ENCODE measurements at places on chromosomes 3 and 15.

DNA sequence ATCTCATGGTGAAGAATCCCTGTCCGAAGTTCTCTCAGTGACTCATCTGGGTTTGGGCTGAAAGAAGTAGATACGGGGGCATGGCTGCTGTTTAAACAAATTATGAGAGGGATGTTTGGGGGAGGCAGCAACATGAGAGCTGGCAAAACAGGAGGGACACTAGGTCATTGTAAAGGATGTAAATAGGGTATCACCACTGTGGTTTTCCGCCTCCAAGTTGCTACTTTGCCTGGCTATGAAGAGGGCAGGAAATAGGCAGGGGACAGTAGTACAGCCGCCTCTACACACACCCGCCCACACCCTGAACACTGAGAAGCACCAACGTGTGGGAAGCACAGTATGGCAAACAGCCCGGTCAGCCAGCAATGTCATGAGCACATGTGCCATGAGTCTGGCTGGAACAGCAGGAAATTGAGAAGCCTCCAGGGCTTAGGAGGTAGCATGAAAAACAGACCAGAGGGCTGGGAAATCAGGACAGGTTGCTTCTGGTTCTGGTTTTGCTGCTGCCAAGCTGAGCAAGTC, 17.1 kb downstream of the HEXA start:
- no peak for DNase-seq

DNA sequence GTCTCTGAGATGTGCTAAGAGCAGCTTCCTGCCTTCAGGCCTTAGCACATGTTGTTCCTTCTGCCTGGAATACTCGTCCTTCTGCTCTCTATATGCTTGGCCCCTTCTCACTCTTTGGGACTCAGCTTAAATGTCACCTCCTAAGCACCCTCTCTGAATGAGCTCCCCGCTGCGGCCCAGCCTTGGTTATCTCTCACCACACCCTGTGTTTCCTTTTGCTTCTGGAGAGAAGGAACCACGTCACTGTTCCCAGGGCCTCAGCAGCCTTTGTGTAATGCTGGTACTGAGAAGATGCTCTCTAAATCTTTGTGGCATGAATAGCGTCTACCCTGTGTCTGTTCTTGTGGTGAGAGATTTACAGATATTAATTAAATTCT, 2.2 kb downstream of the FAH start:
- no peak for DNase-seq

DNA sequence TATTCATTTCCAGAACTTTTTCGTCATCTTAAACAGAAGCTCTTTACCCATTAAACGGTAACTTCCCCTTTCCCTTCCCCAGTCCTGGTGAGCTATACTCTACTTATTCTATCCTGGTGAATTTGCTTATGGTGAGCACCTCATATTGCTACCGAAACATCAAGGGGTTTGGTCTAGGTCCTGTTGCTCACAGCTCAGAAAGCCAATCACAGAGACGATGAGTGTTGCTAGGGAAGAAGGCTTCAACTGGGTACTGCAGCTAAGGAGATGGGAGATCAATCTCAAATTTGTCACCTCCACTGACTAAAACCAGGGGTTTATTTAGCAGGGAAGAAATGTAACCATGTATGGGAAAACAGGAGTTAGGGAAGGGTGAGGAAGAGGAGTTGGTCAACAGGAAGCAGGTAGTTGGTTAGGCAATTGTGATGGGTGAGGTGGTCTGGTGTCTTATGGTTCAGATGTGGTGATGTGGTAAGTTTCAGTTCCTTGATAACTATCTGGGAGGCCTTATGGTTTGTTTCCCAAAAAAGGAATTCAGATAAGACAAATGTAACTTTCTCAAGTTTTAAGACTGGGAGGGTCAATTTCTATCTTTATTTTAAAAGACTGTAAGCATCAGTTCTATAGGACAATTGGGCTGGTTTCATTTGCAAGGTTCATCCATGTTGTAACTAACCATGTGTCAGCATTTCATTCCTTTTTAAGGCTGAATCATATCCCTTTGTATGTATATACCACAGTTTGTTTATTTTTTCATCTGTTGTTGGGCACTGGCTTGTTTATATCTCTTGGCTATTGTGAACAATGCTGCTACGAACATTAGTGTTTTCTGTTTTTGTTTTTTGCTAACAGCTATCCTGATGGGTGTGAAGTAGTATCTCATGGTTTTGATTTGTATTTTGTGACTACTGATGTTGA, 24.3 kb downstream of the ARHGAP11B start:
- no peak for DNase-seq

GRCh38 chr3:44927371-44927770, 48.6 kb downstream of the ZDHHC3 start:
- no peak for DNase-seq

DNA sequence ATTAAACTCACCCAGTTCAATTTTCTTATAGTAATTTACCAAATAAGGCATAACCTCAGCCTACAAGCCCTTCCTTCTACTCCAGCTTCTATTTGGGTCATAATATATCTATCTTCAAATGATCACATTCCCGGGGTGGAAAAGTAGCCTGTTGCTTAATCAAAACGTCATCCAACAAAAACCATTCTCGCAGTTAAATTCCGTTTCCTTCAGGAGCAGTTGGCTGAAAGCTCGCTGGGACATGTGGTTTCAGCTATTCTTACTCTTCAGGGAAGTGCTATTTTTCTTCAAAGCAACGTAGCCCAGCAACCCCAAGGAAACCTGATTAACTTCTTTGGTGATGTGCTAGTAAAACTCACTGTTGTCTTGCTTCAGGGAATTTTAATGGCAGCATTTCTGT, 59.6 kb downstream of the MAGI1 start:
- DNase-seq, result no peak

- no peak for DNase-seq
Observed at GRCh38 chr15:57643826-57644225, 52.1 kb downstream of the MYZAP start.

GRCh38 chr3:112472691-112473090, 26.6 kb downstream of the BTLA start:
- no peak for DNase-seq

DNA sequence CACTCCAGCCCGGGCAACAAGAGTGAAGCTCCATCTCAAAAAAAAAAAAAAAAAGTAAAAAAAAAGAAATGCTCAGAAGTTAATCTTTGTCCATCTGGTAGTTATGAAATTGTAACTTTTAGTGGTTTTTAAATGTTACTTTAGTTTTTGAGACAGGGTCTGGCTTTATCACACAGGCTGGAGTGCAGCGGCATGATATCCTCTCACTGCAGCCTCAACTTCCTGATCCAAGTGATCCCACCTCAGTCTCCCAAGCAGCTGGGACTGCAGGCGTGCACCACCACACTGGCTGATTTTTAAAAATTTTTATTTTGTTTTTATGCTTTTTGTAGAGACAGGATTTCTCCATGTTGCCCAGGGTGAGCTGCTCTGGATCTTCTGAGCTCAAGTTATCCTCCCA, 1.3 kb downstream of the RNU5B-1 start:
- DNase-seq, result no peak

DNA sequence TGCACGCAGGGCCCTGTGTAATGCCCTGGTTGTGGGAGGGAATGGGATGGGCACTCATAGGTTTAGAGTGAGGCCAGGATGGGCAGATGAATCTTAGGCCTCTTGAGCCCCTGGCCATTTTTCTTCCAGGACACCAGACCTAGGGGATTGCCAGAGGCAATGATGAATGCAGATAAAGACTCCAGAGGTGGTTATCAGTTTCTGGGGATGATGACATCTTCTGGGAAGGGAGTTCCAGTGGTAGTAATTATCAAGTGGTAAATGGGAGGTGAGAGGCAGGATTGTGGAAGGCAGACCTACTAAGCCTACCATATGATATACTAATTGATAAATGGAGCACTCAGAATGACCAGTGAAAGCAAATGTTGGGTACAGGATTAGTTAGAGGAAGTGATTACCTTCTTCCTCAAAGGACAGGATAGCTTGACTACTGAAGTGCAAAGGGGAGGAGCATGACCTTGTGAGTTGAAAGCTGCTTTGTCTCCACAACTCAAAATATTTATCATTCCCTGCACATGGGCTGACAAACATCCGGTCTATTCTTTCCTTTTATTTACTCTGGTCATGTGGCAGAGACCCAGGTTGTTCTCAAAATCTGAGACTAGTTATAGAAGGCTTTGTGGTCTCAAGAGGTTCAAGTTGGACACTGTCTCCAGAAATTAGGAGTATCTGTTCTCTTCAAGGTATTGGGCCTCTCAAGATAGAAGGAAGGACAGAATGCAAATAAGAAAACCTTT, 10.2 kb upstream of the MAPK6 start:
- no peak for DNase-seq

DNA sequence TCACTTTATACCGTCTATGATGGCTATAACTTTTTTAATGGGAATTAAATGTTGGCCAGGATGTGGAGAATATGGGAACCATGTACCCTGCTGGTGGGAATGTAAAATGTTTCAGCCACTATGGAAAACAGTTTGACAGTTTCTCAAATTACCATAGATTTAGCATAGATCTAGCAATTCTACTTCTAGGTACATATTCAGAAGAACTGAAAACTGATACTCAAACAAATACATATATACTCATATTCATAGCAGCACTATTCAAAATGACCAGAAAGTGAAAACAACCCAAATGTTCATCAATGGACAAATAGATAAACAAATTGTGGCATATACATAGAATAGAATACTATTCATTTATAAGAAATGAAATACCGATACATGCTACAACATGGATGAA, 539.4 kb downstream of the IGSF11 start:
- DNase-seq, result no peak

DNA sequence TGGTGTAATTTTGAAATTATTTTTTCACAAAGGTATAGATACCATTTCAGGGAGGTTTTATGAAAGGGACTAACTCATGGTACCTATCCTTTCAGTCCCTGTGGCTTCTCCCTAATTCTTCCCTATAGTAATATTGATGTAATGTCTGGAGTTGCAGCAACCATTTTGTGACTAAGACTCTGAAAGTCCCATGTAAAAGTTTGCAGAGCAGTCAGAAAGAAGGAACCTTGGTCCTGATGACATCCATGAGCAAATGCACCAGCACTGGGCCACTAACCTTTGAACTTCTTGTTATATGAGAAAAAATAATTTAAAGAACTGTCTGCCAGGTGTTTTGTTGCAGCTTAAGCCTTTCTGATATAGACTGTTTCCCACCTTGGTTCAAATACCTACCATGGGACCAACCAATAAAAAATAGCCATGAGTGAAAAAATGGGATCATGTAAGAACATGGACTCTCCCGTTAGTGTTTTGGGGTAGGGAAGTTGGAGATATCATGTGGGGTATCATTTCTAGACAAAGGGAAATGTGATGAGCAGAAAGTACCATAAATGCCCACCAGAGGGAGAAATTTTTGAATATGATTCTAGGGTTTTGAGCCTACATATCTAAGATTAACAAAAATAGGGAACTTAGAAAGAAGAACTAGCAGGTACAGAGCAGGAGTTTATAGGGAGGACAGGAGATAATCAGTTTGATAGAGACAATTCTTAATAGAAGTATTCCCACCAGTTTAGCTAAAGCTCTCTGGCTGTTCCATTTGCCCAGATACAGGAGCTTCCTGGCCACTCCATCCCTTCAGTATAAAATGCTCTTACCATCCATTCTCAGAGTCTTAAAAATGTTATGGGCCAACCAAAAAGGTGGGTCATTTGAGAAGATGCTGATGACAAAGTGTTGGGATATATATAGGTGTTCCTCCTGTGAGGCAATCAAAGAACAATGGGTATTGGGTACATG, 3.4 kb upstream of the CPOX start:
- no peak for DNase-seq

GRCh38 chr3:106825962-106826605, 551.2 kb upstream of the CCDC54 start:
- no peak for DNase-seq

- no peak for DNase-seq
Observed at GRCh38 chr15:70508561-70509281, 254.6 kb downstream of the UACA start.

DNA sequence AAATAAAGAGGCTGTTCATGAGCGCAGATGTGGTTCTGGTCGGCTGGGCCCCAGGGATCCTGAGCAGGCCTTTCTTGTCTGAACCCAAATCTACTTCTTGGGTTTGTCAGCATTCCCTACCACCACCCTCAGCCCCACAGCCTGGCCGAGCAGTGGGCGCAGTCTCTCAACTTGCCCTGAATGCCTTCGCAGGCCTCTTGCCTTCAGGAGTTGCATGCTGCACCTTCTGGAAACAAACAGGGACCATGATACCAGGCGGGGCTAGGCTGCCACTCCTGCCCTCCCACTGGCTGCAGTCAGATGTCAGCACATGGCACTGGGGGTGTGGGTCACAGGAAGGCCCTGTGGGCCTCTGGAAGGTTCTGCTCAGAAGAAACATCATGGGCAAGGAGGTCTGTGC, 13.2 kb upstream of the C15orf39 start:
- no peak for DNase-seq

GRCh38 chr15:78509726-78510312, 2.4 kb downstream of the HYKK start:
- no peak for DNase-seq

DNA sequence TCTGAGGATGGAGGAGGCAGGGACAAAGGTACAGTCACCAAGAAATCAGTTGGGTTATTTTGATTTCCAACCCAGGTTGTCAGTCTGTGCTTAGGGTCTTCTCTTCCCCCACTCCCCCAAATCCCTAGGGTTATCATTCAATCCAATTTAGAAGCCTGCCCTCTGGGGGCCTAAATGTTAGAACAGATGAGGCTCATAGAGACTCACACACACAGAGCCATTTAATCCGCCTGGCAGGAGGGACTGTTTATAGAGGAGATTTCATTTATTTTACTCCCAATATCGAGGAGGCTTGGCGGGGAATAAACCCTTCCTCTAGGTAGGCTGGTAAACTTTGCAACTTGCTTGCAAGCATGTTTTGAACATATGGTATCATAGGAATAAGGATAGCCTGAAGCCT, 52.8 kb downstream of the RHCG start:
- no peak for DNase-seq

DNA sequence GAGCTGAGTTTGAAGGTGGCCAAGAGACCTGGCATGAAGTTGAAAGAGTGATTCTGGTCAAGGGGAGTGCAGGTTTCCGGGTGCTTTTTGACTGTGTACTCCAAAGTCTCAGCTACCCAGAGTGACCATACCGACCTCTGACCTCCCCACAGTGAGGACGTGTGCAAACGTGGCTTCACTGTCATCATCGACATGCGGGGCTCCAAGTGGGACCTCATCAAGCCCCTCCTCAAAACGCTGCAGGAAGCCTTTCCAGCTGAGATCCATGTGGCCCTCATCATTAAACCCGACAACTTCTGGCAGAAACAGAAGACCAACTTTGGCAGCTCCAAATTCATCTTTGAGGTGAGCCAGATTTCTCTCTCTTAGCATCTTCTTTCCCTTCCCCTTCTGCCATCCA, 272.4 kb upstream of the ROPN1 start:
- no peak for DNase-seq

- DNase-seq, result no peak
Observed at GRCh38 chr3:167125612-167126407, 254.3 kb downstream of the ZBBX start.

GRCh38 chr15:62291262-62291661, 126.2 kb upstream of the C2CD4B start:
- DNase-seq, result no peak

DNA sequence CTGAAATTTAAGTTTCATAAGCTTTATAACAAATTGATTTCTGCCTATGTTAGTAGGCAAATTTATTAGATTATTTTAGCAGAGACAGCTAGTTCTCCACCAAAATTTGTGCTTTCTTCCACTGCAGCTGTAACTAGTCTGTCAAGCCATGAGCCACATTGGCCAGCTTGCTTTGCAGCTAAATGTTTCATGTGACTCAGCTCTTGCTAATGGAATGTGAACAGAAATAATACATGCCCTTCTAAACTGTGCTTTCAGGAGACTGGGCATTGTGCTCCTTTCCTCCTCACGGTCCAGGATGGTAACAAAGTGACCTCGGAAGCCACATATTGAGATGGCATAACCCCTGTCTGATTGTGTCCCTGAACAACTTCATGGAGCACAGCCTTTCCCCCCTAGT, 51.3 kb upstream of the KPNA4 start:
- no peak for DNase-seq

Data from NCI-H2081 treated with DMSO at 0.1 percent for 48 hours (cell line).